ENCODE measurements at places on chromosomes 2 and 18. TPM values are rescaled to one million over a fixed set of nuclear protein-coding genes. Genes with fewer than 3 reads are reported as not detected.

DNA sequence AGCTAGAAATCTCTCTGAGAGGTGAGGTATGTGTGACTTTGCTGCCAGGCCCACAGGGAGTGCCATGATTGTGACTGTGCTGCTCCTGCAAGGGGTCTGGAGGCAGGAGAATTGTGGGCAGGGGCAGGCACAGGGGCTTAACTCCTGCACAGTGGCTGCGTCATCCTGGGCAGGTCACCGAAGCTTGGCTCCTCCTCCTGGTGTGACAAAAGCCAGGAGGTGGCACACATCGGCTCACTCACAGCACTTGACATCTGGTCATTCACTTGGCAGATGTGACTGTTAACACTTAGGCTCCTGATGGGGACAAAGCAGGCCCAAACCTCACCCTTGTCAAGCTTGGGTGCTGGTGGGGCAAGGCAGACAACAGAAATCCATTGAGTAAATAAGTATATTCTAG is 36.4 kb upstream of the GLI2 start:
- no peak overlapping the region for H3K27ac ChIP-seq
- H3K36me3 ChIP-seq, result no peaks in the 10 kb centered on the region
- DNase-seq, result no peak
- H3K4me1 ChIP-seq, result no peaks in the 10 kb centered on the region
- H3K27me3 ChIP-seq, result peaks cover 8% of the 10 kb centered on the region

GRCh38 chr2:175955136-175955535 is 46.9 kb downstream of the LNPK start:
- no peak for DNase-seq
- H3K27me3 ChIP-seq, result no peaks in the 10 kb centered on the region
- H3K4me3 ChIP-seq, result no peak overlapping the region

Gene PLGLB2
- 0.81 TPM for total RNA-seq

Gene PTGR3
- 25.7 TPM for total RNA-seq

DNA sequence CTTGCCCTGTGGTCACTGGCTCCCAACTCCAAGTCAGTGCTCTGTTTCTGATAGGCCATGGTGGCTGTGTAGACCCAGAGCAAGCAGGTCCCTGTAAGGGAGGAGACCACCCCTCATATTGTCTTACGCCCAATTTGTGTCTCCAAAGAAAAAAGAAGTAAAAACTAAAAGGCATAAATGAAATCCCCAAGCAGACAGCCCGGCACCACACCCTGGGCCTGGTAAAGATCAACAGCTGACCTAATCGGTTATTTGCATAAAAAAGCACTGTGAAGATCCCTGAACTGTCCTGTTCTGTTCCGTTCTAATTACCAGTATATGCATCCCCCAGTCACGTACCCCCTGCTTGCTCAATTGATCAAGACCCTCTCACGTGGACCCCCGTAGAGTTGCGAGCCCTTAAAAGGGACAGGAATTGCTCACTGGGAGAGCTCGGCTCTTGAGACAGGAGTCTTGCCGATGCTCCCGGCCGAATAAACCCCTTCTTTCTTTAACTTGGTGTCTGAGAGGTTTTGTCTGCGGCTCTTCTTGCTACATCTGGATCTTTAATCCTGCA is 364.1 kb upstream of the HS6ST1 start:
- H3K4me3 ChIP-seq, result no peak overlapping the region
- no peak for DNase-seq
- H3K36me3 ChIP-seq, result no peaks in the 10 kb centered on the region
- H3K4me1 ChIP-seq, result no peaks in the 10 kb centered on the region

DNA sequence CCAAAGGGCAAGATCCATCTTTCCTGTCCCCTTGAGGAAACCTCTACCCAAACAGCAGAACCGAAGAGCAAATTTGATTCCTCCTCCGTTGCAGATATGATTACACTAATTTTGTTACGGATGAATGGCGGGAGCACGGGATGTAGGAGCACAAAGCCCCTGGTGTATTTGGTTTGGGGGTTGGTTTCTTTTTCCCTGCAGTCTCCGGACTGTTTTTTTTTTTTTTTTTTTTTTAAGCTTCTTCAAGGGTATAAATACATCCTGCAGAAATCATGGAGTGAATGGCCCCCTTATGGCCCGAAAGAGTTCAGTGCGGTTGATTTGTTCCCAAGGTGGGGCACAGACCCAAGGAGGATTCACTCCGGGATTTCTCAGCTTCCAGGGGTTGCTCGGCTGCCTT is 135.3 kb upstream of the SH3BP4 start:
- no peak overlapping the region for H3K4me3 ChIP-seq
- H3K27ac ChIP-seq, result no peak overlapping the region
- no peaks in the 10 kb centered on the region for H3K36me3 ChIP-seq
- DNase-seq, result no peak

- H3K27me3 ChIP-seq, result no peaks in the 10 kb centered on the region
- no peak overlapping the region for H3K27ac ChIP-seq
- H3K36me3 ChIP-seq, result no peaks in the 10 kb centered on the region
- no peak overlapping the region for H3K4me3 ChIP-seq
Measured at GRCh38 chr18:33641141-33641540, 63.1 kb downstream of the ASXL3 start.

Gene SIX3
- total RNA-seq, result not detected

Gene USP34
- 86.2 TPM for total RNA-seq

DNA sequence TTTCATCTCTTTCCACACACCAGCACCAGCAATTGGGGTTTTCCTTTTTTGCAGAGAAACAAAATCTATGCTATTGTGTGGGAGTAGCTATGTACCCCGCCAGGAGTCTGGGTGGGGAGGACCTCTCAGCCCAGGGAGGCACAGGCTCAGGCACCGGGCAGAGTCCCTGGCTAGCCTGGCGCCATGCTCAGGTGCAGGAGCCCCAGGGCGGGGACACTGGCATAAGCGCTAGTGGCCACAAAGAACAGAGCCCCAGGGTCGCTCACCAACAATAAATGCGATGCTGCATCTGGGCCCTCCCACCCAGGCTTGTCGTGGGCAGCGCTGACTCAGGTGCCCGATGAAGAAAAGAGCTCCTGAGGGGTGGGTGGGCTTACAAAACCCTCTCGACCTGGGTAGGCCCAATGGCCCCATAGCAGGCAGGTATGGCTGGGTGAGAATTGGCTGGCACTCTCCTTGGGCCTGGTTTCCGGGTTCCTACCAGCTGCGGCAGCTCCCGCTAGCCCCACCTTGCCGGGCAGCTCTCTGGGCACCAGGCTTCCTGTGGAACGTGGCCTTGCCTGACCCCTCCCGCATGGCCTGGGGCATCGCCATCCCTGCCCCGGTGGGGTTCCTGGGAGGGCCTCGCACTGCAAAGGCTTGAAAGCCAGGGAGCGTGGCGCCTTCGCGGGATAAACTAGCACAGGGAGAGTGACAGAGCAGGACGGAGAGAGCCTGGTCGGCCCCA is 31.8 kb upstream of the COL6A3 start:
- H3K27me3 ChIP-seq, result no peaks in the 10 kb centered on the region
- DNase-seq, result no peak
- no peaks in the 10 kb centered on the region for H3K36me3 ChIP-seq
- H3K4me3 ChIP-seq, result no peak overlapping the region
- peaks cover 26% of the 10 kb centered on the region for H3K4me1 ChIP-seq

GRCh38 chr2:231360881-231361371 is 34.6 kb upstream of the B3GNT7 start:
- H3K27me3 ChIP-seq, result no peaks in the 10 kb centered on the region
- H3K4me1 ChIP-seq, result no peaks in the 10 kb centered on the region
- H3K36me3 ChIP-seq, result no peaks in the 10 kb centered on the region
- DNase-seq, result peak; percentile 13

Gene ZCCHC2
- total RNA-seq, result 32.2 TPM

Gene VWA3B
- not detected for total RNA-seq

- peak overlapping the region; percentile 45 for H3K4me3 ChIP-seq
- no peaks in the 10 kb centered on the region for H3K4me1 ChIP-seq
- H3K36me3 ChIP-seq, result no peaks in the 10 kb centered on the region
- no peak overlapping the region for H3K27ac ChIP-seq
- H3K27me3 ChIP-seq, result peaks cover 34% of the 10 kb centered on the region
- no peak for DNase-seq
Measured at GRCh38 chr2:218883491-218884490, 3.1 kb downstream of the WNT10A start.

Gene SCN1A
- total RNA-seq, result not detected

- H3K4me3 ChIP-seq, result no peak overlapping the region
- no peaks in the 10 kb centered on the region for H3K27me3 ChIP-seq
- H3K27ac ChIP-seq, result no peak overlapping the region
- DNase-seq, result no peak
- H3K36me3 ChIP-seq, result no peaks in the 10 kb centered on the region
Measured at GRCh38 chr2:205892251-205892655, 193.7 kb downstream of the INO80D start.

DNA sequence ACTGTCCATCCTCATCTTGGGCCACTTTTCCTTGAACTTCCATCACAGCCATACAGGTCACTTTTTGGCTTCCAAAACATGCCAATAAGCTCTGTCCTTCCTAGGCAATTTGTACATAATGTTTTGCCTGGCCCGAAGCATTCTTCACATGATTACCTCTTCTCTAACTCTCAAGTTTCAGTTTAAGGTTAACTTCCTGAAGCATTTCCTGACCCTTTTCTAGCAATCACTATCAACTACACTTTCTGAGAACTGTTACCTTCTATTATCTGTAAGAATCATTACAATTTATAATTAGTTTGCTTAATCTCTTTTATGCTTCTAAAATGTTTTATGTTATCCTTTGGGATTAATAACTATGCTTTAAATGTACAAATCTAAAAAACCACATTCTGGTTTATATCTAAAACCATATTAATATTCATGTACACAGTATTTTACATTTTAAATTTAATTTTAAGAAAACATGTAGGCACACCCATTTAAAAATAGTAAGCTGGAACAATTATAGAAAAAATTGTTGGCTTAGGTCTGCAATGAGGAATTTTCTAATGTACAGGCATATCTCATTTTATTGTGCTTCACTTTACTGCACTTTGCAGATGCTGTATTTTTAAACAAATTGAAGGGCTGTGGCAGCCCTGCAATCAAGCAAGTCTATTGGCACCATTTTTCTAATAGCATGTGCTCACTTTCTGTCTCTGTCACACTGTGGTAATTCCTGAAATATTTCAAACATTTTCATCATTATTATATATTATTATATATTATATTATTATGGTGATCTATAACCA is 76.4 kb downstream of the C2orf74 start:
- H3K27ac ChIP-seq, result no peak overlapping the region
- DNase-seq, result no peak
- no peaks in the 10 kb centered on the region for H3K4me1 ChIP-seq

- no peaks in the 10 kb centered on the region for H3K4me1 ChIP-seq
- H3K27me3 ChIP-seq, result no peaks in the 10 kb centered on the region
- H3K27ac ChIP-seq, result no peak overlapping the region
- no peaks in the 10 kb centered on the region for H3K36me3 ChIP-seq
- no peak for DNase-seq
Measured at GRCh38 chr18:47677952-47678351, 252.5 kb downstream of the SMAD2 start.

Gene SERPINB3
- total RNA-seq, result not detected

- H3K27ac ChIP-seq, result no peak overlapping the region
Measured at GRCh38 chr2:101311696-101312017, 3.2 kb upstream of the RNF149 start.

GRCh38 chr2:121193185-121193584 is 91.8 kb downstream of the TFCP2L1 start:
- DNase-seq, result no peak
- H3K27ac ChIP-seq, result no peak overlapping the region
- H3K4me3 ChIP-seq, result no peak overlapping the region
- H3K36me3 ChIP-seq, result no peaks in the 10 kb centered on the region
- peaks cover 22% of the 10 kb centered on the region for H3K4me1 ChIP-seq

- H3K4me1 ChIP-seq, result peaks cover 39% of the 10 kb centered on the region
- no peaks in the 10 kb centered on the region for H3K36me3 ChIP-seq
- no peak for DNase-seq
- no peak overlapping the region for H3K27ac ChIP-seq
- no peak overlapping the region for H3K4me3 ChIP-seq
Measured at GRCh38 chr18:21099442-21099841, 12.2 kb downstream of the ROCK1 start.

Gene FAHD2B
- total RNA-seq, result 7.5 TPM

DNA sequence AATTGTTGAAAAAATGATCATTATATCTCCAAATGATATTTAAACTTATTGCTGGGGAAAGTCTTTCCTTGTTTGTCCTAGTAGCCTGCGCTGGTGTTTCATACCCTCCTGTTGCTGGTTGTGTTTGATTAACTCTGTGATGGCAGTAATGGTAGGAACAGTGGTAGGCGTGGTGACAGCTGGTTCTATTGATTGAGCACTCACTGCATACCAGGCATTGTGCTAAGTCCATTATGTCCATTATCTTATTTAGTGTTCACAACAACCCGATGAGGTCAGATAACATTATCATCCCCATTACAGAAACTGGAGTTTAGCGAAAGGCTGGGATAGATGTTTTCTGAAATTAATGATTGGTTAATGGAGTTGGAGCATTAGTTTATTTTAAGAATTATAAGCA is 77.8 kb upstream of the STON1 start:
- peaks cover 17% of the 10 kb centered on the region for H3K4me1 ChIP-seq
- H3K27me3 ChIP-seq, result no peaks in the 10 kb centered on the region
- no peak overlapping the region for H3K27ac ChIP-seq
- no peaks in the 10 kb centered on the region for H3K36me3 ChIP-seq

Gene TLX2
- total RNA-seq, result not detected

GRCh38 chr2:72457801-72458516 is 310.3 kb upstream of the CYP26B1 start:
- H3K27me3 ChIP-seq, result no peaks in the 10 kb centered on the region
- DNase-seq, result no peak
- no peaks in the 10 kb centered on the region for H3K4me1 ChIP-seq
- no peak overlapping the region for H3K4me3 ChIP-seq

Gene ADD2
- 0.36 TPM for total RNA-seq

DNA sequence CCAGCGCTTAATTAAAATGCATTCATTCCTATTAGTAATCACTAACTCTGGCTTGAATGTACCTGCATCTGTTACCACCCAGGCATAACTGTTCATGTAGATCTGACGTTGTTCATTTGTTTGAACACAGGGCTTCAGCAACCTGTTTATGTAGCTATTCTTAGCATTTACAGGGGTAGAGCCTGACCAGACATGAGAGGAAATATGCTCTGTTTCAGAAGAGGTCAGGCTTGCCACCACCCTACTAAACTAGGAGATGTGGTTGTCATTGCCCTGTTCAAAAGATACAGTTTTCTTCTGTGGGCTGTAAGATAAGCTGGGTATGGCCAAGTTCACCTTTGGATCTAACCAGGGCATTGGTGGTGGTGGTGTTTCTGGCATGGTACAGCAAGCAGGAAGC is 8.8 kb downstream of the MGAT5 start:
- DNase-seq, result no peak
- H3K4me1 ChIP-seq, result peaks cover 26% of the 10 kb centered on the region
- H3K36me3 ChIP-seq, result no peaks in the 10 kb centered on the region
- no peak overlapping the region for H3K4me3 ChIP-seq

GRCh38 chr2:136019825-136020224 is 34.4 kb upstream of the DARS1 start:
- DNase-seq, result no peak
- no peaks in the 10 kb centered on the region for H3K27me3 ChIP-seq
- peak overlapping the region; percentile 43 for H3K27ac ChIP-seq
- peaks cover 12% of the 10 kb centered on the region for H3K4me1 ChIP-seq

Gene ASXL3
- not detected for total RNA-seq

Gene CABYR
- 0.51 TPM for total RNA-seq

Gene SULT1C4
- 3.3 TPM for total RNA-seq
